ENCODE measurements at places on chromosomes 11 and 22. TPM values are rescaled to one million over a fixed set of nuclear protein-coding genes. Genes with fewer than 3 reads are reported as not detected.

SCGB1D2 gene
- polyA plus RNA-seq, result 0.53 TPM

DNA sequence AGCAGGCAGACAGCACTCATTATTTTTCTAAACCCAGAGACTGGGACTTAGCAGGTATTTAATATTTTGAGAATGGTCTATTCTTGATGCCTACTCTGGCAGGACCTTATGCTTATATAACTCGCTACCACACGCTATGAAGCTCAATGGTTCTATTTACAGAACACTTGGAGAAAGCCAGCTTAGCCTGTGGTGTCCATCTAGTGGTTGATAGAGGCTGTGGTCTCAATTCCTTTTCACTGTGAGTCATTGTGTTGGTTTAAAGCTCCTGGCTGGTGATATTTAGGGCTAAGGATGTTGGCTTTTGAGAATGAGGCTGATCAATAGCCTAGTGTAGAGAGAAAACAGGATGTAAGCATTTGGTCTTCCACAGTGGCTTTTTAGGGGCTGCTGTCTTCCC lies 206.4 kb downstream of the DBX1 start:
- no peak for DNase-seq

GRCh38 chr11:95725196-95725595 lies 64.4 kb downstream of the FAM76B start:
- no peak for DNase-seq

DNA sequence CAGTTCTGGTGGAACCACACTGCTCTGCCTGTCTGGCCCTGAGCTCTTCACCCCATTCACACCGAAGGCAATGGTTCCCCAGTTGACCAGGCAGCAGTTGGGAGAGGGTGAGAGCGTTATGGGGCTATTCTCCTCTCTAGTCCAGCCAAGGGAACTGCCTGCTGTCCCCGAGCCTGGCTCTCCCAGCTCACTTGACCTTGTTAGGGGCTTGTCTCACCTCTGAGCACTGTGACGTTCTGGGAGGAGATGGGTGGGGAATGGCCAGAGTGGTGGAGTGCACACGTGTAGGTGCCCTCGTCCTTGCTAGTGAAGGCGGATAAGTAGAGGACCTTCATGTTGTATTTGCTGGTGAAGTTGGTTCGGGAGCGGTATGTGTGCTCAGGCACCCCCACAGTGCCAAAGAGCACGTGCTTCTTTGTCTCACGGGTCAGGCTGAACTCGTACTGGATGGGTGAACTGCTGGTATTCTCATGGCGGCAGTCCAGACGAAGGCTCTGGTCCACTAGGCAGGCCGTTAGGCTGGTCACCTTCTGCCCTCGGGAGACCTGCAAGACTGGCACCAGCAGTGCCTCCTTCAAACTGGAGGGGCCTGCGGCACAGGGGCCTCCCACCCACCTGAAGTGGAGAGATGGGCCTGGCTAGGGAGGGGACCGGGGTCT lies 3.0 kb downstream of the THY1 start:
- DNase-seq, result no peak

DNA sequence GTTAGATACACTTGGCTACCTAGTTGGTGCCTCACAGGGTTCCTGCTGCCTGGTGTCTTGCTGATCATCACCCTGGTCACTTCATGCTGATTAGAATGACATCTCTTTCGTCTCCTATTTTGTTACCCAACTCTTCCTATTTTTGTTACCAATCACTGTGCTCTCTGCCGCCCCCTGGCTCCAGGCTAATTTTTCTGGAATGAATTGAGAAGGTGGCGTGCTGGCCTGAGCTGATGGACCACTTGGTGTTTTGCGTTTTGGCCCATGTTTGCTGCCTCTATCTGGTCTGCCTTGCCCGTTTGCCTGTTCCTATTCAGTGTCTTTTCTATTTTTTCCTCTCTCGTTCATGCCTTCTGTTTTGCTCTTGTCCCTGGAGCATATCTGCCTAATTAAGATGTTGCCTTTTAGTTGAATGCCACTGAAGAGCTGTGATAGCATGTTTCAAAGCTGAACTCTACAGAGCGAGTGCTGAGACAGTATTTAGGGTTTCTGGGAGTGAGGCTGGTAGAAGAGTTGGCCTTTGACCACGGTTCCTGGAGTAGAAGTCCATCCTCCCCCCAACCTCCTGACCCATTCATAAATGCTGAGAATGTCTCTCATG lies 5.9 kb upstream of the ATF4 start:
- no peak for DNase-seq
